AG09309 (cell line): ENCODE measurements at places on chromosomes 12 and 14.

DNA sequence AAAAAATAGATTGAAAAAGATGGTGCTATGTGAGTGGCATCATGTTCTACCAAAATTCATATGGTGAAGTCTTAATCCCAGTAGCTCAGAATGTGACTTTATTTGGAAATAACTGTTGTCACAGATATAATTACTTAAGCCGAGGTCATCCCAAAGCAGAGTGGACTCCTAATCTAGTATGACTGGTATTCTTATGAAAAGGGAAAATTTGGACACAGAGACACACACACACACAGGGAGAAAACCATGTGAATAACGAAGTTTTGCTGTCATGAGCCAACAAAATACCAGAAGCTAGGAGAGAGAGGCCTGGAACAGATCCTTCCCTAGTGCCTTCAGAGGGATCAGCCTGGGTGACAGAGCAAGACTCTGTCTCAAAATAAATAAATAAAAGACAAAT is 62.6 kb downstream of the FAR2 start:
- no peak for DNase-seq

- no peak for DNase-seq
Observed at GRCh38 chr12:88339966-88340365, 197.9 kb downstream of the TMTC3 start.

DNA sequence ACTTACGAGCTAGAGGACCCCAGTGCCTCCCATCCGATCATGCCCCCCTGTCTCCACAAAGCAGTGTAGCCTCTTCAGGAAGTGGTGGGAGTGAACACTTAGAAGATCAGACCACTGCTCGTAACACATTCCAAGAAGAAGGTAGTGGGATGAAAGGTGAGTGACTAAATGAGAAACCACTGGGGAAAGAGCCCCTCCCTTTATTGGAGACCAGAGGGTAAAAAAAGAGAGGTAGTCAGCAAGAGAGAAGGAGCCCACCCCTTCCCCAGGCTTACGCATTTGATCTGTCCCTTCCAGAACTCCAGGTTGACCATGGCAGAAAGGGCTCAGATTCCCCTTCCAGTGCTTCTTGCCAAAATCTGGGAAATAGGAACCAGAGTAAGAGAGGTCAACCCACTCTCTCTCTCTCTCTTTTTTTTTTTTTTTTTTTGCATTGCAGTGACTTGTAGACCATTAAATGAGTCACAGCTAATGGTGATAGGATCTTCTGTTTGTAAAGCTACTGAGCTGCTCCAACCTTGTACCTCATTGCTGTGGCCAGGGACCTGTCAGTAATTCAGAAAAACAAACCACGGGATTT is 165.4 kb downstream of the GCH1 start:
- no peak for DNase-seq

DNA sequence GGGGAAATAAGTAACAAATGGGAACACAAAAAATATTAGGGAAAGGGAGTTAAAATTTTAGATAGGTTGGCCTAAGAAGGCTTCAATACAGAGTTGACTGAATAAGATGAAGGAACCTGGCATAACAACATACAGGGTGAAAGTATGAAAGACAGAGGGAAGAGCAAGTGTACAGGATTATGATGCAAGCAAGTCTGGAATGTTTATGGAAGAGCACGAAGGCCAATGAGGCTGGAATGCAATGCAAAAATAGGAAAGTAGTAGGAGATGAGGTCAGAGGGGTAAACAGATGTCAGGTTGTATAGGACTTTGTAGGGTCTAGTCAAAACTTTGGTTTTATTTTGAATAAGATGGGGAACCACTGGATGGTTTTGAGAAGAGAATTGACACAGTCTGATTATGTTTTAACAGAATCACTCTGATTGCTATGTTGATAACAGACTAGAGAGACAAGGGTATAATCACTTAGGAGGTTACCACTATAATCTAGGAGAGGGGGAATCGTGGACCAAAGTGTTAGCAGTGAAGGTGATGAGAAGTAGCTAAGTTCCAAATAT is 96.8 kb downstream of the OSBPL8 start:
- DNase-seq: no peak

GRCh38 chr14:69612783-69613130 is 1.4 kb downstream of the SUSD6 start:
- no peak for DNase-seq

DNA sequence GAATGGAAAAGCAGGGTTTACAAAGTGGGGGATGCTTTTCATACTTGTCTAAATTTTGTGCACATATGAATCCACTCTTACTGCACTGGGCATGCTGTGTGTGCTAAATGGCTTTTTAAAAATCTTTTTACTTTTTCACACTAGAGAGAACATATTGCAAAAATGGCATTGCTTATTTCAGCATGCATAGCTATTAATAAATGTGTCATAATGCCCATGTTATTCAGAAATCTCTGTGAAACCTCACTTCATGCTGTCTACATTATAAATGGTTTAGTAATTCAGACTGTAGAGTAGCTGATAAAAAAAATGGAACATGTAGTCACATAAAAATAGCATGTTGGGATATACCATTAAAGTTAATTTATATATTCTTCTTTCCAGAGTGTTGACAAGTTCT is 593.8 kb downstream of the RPL10L start:
- DNase-seq: no peak

GRCh38 chr12:20477672-20478071 is 109.3 kb downstream of the PDE3A start:
- no peak for DNase-seq

GRCh38 chr14:68941820-68942219 is 37.3 kb downstream of the ACTN1 start:
- peak; percentile 91 for DNase-seq

DNA sequence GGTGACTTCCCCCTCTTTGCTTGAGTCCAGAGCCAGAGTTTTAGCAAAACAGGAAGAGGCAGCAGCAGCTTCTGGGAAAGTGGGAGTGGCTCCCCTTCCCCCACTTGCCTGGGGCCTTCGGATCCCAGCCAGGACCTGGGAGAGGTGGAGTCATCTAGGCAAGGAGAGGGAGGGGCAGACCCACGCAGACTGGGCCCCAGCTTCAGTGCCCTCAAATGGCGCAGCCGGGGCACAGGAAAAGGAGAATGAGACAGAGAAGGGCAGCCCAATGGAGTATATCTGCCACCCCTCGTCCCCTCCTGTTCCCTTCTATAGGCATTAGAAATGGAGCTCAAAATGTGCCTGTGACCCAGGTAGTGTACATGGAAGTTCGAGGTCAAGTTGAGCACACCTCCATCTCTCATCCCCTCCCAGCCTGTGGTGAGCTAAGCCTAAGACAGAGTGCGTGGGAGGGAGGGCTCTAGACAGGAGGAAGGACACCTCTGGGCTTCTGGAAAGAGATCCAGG is 9.3 kb upstream of the HDAC7 start:
- no peak for DNase-seq

DNA sequence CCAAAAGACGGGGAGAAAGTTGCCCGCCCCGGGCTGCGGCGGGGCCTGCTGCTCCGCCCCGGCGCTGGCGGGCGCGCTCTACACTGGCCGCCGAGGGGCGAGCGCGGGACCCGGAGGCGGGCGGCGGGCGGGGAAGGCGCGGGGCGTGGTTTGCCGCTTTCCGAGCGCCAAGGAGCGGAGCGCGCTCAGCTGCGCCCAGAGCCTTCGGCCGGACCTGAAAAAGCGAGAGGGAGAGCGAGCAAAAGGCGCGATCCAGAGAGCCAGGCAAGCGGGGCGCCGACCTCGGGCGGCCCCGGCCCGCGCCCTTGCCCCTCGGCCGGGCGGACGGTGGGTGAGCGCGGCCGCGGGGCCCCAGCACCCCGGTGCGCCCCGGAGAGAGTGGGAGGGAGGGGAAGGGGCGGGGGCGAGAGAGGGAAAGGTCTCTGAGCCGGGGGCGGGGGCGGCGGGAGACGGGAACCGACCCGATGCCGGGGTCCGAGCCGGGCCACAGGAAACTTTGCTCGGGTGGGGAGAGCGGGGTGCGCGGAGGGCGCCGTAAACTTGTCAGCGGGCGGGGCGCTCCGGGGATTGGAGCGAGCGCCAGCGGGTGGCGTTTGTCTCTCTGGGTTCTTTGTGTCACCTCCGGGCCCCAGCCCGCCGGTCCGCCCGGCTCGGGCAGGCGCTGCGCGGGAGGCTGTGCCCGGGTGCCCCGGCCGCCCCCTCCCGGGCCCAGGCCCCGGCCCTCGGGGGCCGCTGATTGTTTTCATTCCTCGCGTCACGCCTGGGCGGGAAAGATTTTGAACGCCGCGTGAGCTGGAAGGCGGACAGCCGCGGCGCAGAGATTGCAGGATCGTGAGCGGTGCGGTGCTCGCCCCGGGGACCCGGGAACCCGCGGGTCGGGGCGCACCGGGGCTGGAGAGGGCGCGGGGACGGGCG is at the start of gene SYNE2:
SYNE2 (plus strand) TSS at position 188 of the 915 bp plus-strand sequence. CDS start 56,145 bp downstream, outside the sequence.
- no peak for DNase-seq

- peak; percentile 38 for DNase-seq
Observed at GRCh38 chr14:85093631-85094330, 436.2 kb upstream of the FLRT2 start.

GRCh38 chr12:1728824-1729223 is 38.0 kb downstream of the ADIPOR2 start:
- DNase-seq: no peak

DNA sequence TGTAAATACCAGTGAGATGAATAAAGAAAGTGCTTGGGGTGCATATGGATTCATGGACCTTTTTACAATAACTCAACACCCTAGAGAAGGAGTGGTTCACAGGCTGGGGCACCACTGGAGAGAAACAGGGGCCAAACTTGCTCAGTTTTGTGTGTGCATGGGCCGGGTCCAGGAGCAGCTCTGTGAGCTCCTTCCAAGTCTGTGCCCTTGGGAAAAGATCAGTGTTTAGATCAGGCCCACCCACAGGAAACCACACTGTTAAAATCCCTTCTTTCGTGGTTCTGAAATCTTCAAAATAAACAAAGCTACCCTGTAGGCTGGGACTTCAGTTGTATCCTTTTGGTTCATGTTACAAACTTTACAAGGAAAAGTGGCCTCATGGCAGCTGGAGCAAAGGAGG is 156.1 kb upstream of the TMEM260 start:
- peak; percentile 20 for DNase-seq

GRCh38 chr12:113478351-113479011 is 6.8 kb upstream of the LHX5 start:
- no peak for DNase-seq

DNA sequence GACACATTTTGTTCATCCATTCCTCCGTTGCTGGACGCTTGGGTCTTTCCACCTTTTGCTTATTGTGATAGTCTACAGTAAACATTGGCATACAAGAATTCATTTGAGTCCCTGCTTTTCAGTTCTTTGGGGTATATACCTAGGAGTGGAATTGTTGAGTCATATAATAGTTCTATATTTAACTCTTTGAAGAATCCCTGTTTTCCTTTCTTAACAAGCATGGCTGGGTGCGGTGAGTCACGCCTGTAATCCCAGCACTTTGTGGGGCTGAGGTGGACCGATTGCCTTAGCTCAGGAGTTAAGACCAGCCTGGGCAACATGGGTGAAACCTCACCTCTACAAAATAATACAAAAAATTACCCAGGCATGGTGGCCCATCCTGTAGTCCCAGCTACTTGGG is 75.4 kb downstream of the CCDC92 start:
- peak; percentile 61 for DNase-seq

- peak; percentile 78 for DNase-seq
Observed at GRCh38 chr12:59698600-59698999, 102.8 kb downstream of the SLC16A7 start.

GRCh38 chr12:58557661-58558060 is 362.6 kb downstream of the LRIG3 start:
- peak; percentile 5 for DNase-seq

- DNase-seq: no peak
Observed at GRCh38 chr12:41907550-41907949, 237.1 kb downstream of the GXYLT1 start.

GRCh38 chr14:96184737-96185136 is 19.9 kb upstream of the BDKRB2 start:
- no peak for DNase-seq

DNA sequence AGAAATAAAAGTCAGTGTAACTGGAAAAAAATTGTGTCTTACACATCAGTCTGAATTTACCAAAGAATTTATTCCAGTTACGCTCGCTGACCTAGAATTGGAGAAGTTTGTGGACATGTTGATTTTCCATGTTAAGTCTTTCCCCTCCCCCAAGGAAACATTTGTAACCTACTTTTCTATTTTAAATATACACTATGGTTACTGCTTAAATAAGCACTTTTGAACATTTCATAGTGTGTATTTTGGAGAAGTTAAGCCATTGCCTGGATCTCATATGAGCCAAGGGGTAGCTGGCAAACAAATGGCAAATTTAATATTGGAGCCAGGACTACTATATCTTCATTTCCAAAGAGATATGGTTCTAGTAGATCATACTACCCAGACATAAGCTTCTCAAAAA is 42.9 kb upstream of the NT5DC3 start:
- no peak for DNase-seq

GRCh38 chr12:121603581-121603980 is 22.7 kb upstream of the ORAI1 start:
- no peak for DNase-seq
